ENCODE measurements at places on chromosomes 1 and 21.

GRCh38 chr1:193538680-193539079 lies 352.3 kb upstream of the B3GALT2 start:
- no peak for DNase-seq

DNA sequence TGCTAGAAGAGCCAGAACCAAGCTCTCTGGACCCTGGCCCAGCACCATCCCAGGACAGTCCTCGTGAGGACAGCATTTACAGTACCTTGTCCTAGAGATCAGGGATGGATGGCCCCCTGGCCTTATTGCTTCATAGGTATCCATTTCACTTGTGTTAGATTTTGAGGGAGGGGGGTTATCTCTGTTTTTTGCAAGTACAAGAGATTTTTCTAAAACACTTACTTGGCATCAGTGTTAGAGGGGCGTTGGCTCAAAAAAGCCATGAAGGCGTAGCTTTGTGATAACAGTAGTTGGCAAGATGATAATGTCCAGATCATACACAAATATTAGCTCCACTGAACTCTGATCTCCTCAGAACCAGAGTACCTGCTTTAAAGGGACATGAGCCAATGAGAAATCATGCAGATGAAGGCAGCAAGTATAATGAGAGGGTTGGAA lies 5.8 kb upstream of the ATP1B1 start:
- DNase-seq, result no peak

GRCh38 chr1:201296352-201296751 lies 13.0 kb downstream of the PKP1 start:
- no peak for DNase-seq

- DNase-seq, result no peak
Observed at GRCh38 chr1:20322081-20322824, 31.6 kb downstream of the VWA5B1 start.

DNA sequence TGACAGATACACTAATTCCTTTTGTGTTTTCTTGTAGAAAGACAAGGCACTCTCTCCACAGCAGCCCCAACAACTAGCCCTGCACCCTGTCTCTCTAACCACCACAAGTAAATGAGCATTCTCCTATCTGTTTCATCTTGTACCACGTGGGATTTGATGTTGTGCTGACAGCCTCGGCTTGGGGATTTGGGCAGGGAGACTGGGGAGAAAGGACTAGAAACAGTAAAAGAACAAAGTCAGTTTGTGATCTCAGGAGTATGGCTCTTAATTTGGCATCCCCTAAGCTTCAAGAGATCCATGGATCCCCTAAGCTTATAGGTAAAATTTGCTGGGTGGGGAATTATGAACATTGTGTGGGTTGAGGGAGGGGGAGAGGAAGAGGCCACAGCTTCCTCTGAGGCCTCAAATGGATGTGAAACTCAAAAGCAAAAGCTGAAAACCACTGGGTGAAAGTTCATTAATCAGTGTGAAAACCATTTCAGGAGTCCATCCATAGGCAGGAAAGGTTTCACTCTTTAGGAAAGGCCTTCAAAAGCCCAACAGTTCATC lies 3.1 kb downstream of the C1orf162 start:
- DNase-seq, result no peak

DNA sequence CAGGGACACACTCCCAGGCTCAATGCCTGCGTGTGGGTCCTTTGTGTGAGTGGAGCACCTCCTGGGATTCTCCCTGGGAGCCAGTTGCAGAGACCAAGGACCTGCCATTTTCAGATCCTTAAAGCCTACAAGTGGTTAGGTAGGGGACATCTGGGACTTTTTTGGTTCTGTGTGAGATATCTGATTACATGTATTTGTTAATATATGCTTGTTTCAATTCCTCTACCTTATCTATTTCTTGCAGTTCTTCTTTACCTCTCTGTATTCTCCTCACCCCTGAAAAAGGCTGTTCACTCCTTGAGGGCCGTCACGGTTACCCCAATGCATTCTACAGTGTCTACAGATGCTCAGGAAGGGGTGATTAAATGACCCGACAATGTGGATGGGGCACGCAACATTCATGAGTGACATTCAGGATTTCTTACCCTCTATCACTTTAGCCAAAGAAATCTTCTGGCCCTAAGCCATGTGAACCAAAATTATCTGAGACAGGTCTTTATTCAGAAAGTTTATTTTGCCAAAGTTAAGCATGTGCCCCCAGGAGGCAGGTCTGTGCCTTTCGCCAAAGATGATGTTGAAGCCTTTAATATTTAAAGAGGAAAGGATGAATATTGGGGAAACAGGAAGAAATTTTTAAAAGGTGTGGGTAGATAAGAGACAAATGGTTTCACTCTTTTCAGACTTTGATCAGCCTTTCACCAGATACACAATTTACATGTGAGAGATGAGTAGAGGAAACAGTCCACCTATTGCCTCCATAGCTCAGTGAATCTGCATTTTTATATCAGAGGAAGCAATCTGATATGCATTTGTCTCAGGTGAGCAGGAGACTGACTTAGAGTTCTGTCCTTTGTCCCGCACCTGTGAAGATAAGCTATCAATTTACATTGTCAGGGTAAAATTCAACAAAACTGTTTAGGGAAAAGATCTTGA lies 44.6 kb upstream of the MPZL1 start:
- no peak for DNase-seq

- peak; percentile 69 for DNase-seq
Observed at GRCh38 chr1:53754484-53755312, 15.7 kb upstream of the GLIS1 start.

- DNase-seq, result peak; percentile 6
Observed at GRCh38 chr1:182198006-182198605, 136.6 kb upstream of the ZNF648 start.

- no peak for DNase-seq
Observed at GRCh38 chr1:73042403-73042802, 760.1 kb upstream of the NEGR1 start.

GRCh38 chr1:151829352-151830046 lies 2.1 kb downstream of the RORC start:
- no peak for DNase-seq

DNA sequence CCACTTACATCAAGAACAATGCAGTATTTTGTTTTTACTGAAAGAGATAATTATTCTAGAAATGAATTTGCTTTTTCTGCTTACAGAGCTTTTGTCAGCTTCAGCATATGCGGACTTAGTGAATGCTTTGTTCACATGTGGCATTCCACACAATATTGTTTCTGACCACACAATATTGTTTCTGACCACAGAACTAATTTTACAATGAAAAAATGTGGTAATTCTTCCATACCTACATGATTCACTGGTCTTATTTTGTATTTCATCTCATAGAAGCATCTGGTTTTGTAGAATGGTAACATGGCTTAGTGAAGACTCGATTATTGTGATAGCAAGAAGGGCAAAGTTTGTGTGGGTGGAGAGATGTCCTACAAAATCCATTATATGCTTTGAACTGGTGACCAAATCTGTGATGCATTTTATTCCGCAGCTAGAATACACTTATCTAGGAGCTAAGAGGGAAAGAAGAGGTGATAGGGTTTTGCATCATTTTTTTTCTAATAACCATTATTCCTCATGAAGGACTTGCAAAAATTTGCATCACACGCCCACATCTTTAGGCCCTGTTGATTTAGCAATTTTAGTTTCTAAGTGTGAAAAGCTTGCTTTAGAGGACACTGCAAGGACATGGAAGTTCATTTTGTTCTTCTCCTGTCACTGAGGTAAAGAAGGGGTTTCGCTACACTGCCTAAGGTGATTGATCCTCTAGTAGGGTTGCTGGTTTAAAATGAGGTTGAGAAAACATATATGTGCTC lies 75.3 kb downstream of the HLX start:
- no peak for DNase-seq

- DNase-seq, result no peak
Observed at GRCh38 chr1:101181930-101182329, 54.9 kb upstream of the S1PR1 start.

DNA sequence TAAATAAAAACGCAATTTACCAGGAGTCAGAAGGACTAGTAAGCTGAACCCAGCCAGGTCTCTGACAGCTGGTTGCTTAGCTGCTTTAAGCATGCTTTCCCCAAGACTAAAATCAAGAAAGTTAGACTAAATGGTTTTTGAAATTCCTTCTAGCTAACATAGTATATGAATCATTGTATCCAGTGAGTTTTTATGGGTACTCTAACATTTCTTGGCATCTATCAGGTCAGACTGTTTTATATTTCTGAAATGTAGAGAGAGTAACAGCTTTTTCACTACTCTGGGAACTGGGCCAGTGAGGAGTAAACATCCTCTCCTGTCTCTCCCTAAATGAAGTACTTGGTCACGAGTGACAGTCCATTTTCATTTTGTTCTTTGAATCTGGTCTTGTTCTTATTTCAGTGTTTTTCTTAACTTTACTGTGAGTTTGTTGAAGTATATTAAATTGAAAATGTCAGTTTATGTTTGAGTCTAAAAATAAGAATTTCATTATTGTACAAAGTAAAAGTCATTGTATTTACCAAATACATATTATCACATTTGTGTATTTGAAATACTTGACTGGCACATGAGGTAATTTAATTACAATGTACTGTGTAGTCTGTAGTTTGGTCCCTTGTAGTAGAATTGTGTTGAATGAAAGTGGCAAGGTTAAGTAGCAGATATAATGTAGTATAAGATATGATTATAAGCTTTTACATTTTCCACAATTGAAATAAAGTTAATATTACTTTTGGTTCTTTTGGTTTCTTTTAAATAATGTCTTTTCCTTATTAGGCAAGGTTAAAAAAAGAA lies 47.6 kb downstream of the PKN2 start:
- DNase-seq, result peak; percentile 79

DNA sequence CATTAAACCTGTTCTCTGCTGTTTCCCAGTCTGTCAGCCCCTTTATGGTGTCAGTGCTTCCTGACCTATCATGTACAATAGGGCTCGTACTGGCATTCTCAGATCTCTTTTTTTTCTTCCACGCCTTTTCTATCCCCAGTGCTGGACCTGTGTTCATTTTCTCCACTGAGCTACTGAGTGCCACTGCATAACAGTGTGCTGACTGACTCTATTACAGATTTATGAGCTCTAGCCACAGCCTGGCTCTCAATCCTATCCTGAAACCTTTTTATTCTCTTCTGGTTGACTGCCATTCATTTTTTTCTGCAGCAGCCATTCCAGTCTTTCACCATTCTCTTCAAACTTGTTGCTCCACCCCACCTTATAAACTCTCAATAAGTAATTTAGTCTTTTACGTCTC lies 59.6 kb upstream of the MACF1 start:
- DNase-seq, result no peak

DNA sequence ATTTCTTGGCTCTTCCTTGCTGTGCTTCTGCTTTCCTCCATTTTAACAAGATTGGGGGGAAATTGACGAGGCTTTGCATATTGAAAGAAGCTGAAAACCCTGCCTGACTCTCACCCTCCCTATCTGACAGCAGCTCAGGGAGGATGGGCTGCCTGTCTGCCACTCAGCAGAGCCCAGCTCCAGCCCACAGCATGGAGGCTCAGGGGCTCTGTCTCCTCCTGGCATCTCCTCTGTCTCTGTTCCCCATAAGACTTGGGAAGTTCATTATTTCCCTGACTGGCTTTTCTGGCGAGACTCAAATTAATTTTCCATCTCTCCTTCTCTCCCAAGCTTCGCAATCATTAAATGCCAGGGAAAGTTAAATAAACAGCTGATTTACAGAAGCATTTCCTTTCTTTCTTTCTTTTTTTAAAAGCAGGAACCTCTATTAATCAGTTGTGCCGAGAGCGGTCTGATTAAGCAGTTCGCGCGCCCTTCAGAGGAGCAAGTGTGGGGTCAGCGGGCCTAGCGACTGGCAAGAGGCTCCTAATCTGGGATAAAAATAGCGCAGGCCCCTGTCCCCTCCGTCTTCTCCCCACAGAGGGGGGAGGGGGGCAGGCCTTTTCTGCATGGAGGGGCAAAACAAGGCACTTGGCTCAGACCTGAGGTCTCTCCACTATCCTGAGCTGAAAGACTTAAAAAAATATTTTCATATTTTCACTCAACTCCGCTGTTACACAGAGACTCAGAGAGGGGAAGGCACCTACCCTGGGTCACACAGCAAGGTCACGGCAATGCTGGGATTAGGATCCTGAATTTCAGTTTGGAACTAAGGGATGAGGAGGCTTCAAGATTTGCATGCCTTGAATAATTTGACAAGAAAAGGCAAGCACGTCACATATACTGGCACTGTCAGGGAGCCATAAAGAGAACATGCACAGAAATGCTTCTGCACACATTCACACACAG lies 170.4 kb downstream of the ACTL8 start:
- DNase-seq, result no peak

DNA sequence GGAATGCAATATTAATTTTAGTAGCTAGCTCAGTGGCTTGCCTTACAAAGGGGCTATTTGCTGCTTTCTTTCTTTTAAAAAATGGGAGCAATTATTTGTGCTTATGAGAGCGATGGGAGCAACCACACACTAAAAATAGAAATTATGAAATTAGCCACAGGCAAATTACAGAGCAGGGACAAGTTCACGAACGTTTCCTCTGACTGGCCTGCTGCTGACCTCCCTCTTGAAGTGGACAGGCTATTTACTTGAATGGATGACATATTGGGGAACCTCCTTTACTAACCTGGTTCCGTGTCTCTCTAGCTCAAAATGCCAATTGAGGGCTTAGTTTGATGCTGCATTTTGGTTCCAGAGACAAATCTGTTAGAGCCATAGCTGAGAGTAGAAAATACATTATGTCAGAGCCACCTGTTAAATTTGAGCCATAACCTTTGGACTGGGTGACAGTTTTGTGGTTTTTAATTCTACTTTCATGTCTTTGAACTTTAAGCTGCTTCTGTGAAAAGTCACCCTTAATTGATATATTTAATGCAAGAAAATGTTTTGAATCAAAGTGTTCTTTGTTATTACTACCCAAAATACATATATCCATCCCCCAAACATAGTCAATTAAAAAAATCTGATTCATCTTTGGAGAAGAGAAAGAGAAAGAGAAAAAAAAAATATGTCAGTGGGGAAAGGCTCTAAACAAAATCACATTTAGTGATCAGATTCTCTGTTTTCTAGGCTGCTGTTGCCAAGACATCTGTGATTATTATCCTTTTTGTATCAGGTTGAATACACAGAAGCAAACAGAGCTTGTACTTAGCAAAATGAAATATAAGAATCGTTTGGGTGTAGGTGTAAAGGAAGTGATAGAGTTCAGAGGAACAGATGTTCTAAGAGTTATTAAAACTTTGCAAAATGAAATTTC lies 351.9 kb downstream of the ADGRL2 start:
- DNase-seq, result no peak

GRCh38 chr21:42039470-42039901 lies 29.3 kb upstream of the ZBTB21 start:
- DNase-seq, result no peak

DNA sequence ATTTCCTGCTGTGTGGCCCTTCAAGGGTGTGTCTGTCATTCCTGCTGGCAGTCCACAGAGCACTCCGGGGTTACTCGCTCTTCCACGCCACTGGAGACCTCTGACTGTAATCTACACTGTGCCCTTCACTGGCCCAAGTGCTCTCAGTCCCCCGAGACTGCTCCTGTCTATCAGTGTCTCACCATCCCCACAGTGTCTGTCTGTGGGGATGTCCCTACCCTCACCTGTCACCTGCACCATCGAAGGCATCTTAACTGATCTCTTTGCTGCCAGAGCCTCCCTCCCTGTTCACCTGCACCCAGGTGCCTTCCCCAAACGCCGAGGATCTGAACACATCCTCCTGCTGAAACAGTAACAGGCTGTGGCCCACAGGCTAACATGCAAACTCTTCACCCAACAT lies 136.7 kb downstream of the MATN1 start:
- DNase-seq, result no peak
